ENCODE measurements at places on chromosomes 13 and 19.
A peak's percentile ranks its signal among the peaks of the same experiment; 100 is the strongest.

DNA sequence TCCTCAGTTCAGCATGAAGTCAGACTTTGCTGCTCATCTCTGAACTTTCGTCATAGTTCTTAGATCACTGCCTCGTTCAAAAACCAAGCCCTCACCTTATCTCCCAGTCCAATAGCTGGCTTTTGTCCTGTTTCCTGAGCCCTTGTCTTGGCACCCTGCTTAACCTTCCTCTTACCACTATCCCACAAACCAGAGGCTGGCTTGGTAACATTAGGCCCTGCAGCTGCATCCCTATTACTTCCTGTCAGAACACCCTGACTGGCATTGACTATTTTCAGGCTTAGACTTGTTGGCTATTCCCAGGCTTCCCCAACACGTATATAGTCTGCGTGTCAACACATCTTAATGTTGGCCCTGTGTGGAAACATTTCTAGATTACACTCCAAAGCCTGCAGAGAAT, 172.4 kb downstream of the VWA8 start:
- no peak for DNase-seq

DNA sequence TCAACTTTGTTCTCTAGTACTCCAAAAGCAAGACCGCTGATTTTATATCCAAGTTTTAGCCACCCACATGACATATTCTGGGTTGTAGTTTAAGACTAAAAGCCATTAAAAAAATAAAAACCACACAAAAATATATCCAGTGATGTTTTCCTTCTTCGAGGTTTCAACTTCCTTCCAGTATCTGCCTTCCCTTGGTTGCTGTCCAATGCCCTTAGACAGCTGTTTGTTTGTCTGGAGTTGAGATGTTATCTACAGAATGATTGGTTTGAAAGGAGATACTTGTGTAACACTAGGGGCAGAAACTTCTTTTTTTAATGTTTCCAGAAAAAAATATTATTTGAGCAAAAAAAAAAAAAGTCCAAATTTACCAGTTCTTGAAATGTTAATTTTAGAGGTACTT, 591.5 kb upstream of the PCDH9 start:
- no peak for DNase-seq

- no peak for DNase-seq
Observed at GRCh38 chr13:76732367-76732766, 153.8 kb downstream of the KCTD12 start.

GRCh38 chr13:20717581-20718542, 14.4 kb downstream of the IL17D start:
- DNase-seq, result no peak

GRCh38 chr13:47903836-47904235, 97.2 kb downstream of the SUCLA2 start:
- DNase-seq, result no peak

- DNase-seq, result no peak
Observed at GRCh38 chr19:47561440-47562057, 11.4 kb downstream of the ZNF541 start.

DNA sequence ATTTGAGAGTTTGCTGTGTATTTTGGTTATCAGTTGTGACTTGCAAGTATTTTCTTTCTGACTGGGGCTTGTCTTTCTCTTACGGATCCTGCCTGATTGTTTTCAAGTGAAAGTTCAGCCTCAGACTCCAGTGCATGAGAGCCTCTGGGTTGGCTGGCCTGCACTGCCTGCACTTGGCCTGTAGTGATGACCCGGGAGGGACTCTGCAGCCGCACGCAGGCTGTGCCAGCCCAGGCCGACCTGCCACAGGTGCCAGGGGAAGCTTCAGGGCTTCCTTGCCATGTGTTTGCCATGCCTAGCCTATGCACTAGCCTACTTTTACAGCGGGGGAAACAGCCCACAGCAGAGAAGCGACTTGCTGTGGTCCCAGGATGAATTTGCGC, 77.0 kb downstream of the KDM4B start:
- DNase-seq, result no peak

DNA sequence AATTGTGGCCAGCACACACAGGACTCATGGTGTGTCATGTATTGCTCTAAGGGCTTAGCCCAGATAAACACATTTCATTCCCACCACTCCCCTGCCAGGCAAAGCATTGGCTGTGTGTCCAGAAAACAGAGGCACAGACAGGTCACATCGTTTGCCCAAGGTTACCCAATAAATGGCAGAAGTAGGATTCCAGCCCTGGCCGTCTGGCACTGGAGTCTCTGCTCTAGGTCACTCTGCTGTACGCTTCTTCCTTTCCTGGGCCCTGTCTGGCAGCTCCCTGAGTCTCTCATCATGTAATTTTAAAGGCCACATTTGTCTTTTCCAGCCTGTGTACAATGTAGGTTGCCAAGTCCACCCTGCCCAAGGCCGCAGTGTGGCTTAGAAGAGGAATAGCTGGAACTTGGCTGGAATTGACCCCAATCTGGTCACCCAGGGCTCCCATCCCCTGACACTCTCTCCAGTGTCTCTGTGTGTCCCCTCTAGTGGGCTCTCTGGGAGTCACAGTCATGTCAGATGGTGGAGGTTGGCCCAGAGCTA, 264.5 kb upstream of the TSHZ3 start:
- DNase-seq, result no peak

GRCh38 chr13:36418022-36418805, 14.1 kb upstream of the CCNA1 start:
- DNase-seq, result peak; percentile 75

DNA sequence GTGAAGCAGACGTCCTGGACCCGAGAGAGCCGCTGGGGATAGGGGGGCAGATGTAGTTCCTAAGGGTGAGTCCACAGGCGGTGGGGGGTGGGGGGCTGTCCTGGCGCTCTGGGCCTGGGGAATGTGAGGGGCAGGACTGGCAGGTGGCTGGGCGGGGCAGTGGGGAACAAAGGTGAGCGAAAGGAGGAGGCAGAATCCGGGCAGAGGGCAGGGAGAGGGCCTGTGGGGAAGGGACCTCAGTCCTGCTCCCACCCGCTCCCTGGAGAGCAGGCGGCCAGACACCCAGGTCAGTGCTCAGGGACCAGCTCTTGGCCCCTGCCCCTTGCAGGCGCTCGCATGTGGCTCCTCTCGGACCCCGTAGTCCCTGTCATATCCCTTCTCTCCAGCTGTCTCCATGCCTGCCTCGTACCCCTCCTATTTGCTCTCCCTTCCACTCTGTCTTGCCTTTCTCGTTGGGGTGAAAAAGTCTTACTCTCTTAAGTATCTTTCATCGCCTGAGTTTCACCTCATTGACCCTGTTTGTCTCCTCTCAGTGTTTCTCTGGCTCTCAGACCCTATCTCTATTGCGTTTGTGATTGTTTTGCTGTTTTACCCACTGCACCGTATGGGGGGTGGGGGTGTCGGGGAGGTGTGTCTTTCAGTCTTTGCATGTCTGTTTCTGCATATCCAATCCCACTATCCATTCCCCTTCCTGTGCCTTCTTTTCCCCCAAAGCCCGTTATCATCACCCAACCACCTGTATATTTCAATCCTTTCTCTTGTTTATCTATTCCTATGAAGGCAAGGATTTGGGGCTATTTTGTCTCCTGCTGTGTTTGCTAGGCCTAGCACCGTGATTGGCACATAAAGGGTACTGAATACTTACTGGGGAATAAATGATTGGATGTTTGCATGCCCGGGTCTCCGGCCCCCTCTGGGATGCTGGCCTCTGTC, 5.8 kb downstream of the SPHK2 start:
- DNase-seq, result no peak

- DNase-seq, result no peak
Observed at GRCh38 chr19:50422397-50423278, 3.9 kb downstream of the SPIB start.
